ENCODE measurements at places on chromosomes 4 and X.

- no peak for DNase-seq
Observed at GRCh38 chrX:8455557-8455956, 9.1 kb upstream of the VCX3B start.

DNA sequence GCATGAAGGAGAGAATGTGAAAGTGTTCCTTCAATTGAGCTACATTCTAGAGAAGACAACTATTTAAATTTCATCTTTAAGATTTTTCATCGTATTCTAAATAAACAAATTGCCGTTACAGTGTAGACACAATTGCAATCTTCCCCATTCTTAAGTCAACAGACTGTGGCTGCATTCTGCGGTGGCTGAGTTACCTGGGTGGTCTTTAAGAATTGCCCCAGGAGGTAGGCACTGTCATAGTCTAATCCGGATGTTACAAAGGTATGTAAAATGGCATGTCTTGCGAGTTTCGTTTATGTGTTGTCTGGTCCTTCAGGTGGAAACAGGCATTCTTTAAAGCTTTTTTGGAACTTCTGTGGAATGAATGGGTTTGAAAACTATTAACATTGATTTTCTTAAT lies 586.1 kb upstream of the PITX2 start:
- DNase-seq, result no peak

DNA sequence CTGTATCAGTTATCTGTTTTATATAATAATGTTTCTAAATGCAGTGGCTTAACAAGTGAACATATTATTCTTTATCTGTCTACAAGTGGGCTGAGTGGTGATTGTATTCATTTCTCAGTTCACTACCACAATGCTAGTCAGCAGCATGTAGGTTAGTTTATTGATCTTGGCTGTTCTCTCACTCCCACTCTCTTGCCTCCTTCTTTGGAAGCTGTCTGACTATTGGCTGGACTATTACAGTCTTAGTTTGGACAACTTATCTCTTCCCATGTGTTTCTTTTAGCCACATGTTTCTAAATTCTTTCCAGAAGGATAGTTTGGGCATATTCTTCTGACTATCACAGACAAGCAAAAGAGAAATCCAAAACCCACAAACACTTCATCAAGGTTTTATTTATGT lies 459.5 kb upstream of the AGA start:
- DNase-seq, result no peak

- DNase-seq, result no peak
Observed at GRCh38 chrX:150616179-150616862, 47.9 kb downstream of the MTM1 start.

DNA sequence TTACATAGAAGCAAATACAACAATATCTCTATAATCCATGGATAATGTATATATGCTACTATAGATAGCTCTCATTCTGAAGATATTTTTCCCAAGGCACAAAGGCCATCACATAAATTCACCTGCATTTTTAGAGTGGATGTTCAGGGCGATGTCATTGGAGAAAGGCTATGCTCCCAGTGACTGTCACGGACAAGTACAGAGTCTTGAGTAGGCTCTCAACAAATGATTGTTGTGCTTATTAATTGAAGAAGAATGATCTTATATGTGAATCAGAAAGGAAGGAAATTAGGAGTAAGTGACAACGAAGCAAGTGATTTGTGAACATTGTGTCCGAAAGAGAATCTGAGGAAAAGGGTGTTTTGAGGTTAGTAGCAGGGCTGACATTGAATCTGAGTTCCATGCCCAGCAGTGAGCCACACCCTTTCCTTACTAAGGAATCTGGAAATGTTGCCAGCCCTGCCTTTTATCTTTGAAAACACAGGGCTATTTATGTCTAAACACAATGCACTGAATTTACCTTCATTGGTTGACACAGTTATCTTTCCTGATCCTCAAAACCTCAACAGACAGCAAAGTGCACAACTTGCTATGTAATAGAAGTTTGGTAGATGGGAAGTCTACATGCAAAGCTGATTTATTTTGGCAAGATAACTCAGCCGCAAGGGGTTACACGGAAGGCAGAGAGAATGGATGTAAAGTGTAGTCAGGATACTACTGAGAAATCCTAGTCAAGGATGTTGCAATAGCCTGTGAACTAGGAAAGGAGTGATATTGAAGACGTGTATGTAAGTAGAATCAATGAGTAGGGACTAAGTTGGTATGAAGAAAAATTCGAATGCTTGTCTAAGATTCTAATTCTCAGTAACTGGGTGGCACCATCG lies 50.4 kb downstream of the SORBS2 start:
- no peak for DNase-seq

GRCh38 chr4:105306820-105307219 lies 160.1 kb downstream of the TET2 start:
- no peak for DNase-seq

- no peak for DNase-seq
Observed at GRCh38 chr4:1632109-1633104, 51.7 kb downstream of the FAM53A start.

- no peak for DNase-seq
Observed at GRCh38 chr4:75547647-75548387, 8.0 kb upstream of the ODAPH start.

DNA sequence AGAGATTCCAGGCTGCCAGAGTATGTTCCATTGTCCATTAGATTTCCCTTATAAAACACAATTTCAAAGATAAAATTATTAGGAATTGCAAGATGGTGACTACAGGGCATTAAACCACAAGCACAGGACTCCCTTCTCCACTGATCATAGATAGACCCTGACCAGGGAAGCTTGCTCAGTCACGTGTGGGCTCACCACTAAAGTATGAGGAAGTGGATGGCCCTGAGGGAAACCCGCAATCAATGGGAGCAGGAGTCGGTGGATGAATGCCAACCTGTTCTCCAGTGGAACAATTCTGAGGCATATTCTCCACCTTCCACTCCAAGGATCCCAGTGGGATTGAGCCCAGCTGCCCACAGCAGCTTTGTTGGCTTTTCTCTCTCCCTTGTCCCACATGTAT lies 515.7 kb downstream of the BCOR start:
- no peak for DNase-seq

GRCh38 chr4:114879916-114880669 lies 233.3 kb downstream of the NDST4 start:
- no peak for DNase-seq

- no peak for DNase-seq
Observed at GRCh38 chr4:116531870-116532269, 553.5 kb downstream of the TRAM1L1 start.

DNA sequence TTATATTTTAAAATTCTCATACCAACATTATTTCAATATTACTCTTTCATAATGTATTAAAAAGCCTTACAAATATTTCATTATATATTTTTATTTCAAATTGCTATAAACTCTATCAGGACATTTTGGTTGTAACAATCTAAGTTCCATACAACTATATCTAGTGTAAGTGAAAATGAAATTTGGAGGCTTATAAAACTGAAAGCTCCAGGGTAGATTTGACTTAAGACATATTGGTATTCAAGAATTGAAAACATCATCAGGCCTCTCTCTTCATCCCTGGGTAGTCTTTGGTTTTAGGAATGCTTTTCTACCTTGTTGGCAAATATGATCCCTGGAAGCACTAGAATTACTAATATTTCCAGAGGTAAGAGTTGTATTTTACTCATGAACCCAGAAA lies 342.6 kb downstream of the DTHD1 start:
- DNase-seq, result no peak

GRCh38 chr4:135032670-135033069 lies 831.1 kb upstream of the PABPC4L start:
- DNase-seq, result no peak

- no peak for DNase-seq
Observed at GRCh38 chrX:6129195-6129594, 99.5 kb downstream of the NLGN4X start.

DNA sequence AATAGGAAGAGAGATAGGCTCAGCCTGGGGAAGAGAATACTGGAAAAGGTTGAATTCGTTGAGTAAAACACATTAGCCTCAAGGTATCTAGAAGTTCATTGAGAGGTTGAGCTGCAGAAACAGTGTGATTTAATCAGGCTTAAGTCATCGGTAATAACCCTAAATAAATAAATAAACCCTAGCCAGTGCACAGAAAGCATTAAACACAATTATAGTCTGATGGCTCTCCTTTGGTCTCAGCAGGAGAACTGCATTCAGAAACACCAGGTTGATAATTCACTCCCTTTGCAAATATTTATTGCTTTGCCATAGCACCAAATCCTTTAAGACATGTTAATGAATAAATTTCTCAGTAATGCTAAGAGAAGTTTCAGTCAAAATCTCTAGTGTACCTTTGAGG lies 9.6 kb downstream of the DCX start:
- no peak for DNase-seq

- no peak for DNase-seq
Observed at GRCh38 chr4:184617600-184618196, 31.5 kb downstream of the CASP3 start.

- no peak for DNase-seq
Observed at GRCh38 chrX:104432321-104432720, 133.7 kb upstream of the IL1RAPL2 start.

DNA sequence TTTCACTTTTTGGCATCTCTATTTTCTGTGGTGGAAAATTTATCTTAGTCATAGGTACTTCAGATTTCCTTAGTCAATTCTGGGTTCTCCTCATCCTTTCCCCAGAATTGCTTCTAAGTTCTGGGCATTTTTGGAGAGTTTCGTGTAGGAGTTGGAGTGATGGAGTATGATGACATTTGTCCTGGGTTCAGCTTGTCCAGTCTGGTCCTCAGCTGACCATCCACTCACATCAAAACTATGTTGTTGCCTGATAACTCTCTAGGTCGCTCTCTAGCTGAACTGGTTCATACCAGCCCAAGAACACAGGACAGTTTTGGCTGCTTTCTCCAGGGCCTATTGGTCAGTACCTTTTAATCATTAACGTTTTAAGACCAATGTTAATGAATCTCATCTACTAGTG lies 13.2 kb downstream of the PTTG2 start:
- DNase-seq, result no peak

GRCh38 chr4:56505269-56506130 lies at the start of gene ARL9:
ARL9 (plus strand) TSS chr4:56505791; CDS start chr4:56505863, 72 bp downstream.
- DNase-seq, result peak; percentile 33

- no peak for DNase-seq
Observed at GRCh38 chr4:85684676-85685075, 209.7 kb downstream of the ARHGAP24 start.

GRCh38 chr4:186258216-186258811 lies 7.7 kb upstream of the F11 start:
- DNase-seq, result no peak

- DNase-seq, result no peak
Observed at GRCh38 chr4:171813526-171814250, 484 bp downstream of the GALNTL6 start.

- no peak for DNase-seq
Observed at GRCh38 chrX:34891391-34891790, 51.2 kb upstream of the FAM47B start.

GRCh38 chr4:139689093-139689722 lies 23.6 kb downstream of the MGST2 start:
- DNase-seq, result no peak

DNA sequence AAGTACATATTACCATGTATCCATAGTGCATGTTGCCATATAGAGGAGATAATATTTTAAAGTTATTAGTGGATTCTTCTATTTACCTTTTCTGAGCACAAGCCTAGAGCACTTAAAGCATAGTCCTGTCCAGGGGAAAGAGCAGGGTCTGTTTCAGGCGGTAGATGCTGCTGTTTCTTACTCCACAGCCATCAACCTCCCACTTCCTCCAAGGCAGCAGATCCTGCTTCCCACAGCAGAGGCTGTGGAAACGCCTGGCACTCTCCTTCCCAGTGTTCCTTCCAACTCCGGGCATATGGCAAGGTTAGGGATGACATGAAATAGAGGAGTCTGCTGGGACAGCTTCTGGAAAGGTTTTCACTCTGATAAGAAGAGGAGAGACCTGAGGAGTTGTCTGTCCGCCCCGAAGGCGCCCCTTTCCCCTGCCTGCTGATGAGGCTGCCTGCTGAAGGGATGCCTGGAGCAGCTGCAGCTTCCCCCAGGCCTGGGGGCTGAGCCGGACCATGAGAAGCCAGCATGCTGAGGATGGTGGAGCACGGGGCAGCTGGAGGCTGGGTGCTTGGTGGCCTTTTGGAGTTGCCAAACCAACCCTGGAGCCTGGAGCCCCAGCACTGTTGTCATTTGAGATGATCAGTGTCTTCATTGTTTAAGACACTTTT lies 43.9 kb upstream of the SLC25A4 start:
- DNase-seq, result no peak

- DNase-seq, result no peak
Observed at GRCh38 chrX:131614241-131614640, 70.4 kb downstream of the OR13H1 start.

DNA sequence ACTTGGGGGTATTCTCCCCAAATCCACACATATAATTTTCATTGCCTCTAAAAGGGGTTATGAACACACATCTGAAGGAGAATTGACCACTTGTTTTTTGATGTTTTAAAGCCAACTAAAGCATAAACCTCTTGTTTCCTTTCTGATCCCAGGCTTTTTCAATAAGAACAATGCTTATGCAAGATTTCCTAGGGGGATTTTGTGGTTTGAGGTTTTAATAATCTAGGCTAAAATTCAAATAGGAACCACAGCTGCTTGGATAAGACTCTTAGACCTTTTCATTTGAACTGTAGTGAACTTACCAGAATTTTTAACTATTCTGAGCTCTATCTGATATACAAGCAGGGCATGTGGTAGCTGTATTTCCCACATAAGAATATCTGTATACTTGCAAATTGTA lies 651.1 kb downstream of the ANKRD50 start:
- no peak for DNase-seq

- DNase-seq, result no peak
Observed at GRCh38 chr4:152831416-152831815, 51.7 kb downstream of the ARFIP1 start.

GRCh38 chr4:15436513-15436912 lies 8.7 kb downstream of the C1QTNF7 start:
- no peak for DNase-seq

DNA sequence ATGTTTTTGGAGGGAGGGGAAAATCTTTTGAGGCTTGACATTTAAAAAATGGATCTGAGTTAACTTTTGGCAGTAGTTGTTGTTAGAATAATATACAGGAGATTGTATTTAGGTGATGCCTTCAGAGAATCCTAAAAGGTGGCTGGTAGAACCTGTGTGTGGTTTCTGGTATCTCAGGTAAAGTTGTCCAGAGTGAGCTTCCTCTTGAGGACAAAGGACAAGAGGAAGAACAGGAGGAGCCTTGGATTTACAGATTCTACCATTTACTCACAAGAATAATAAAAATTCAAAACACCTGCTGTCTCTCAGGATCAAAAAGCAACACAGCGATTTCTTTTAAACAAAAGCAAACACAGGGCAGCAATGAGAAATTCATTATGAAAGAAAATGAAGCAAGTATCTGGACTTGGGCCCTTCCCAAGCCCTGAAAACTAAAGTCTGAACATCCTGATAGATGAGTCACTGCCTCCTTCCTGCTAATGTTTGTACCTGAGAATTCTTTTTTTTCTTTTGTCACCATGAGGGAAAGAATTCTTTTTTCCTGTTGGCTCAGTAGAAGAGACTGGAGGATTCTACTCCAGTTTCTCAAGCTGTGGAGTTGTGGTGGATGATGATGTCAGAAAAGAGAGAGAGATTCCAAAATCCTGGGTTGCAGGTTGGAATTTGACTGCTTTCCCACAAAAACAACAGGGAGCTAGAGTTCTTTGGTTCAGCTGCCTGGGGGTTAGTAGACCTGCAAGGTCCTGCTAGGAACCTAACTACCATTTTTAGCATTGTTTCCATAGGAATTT lies 31.5 kb upstream of the RAPGEF2 start:
- DNase-seq, result no peak

GRCh38 chrX:50978920-50979682 lies 68.6 kb downstream of the BMP15 start:
- DNase-seq, result no peak

Measured in neural crest cell (in vitro differentiated cells).